Myometrial cell (primary cell): ENCODE measurements at places on chromosomes 5 and 9. TPM values are rescaled to one million over a fixed set of nuclear protein-coding genes. Genes with fewer than 3 reads are reported as not detected.

Gene NXNL2
- 1.9 and 2.6 TPM in 2 replicates for total RNA-seq

Gene ARID3C
- under 0.01 and 0.58 TPM in 2 replicates for total RNA-seq

Gene PHYHD1
- 5.5 and 9.7 TPM in 2 replicates for total RNA-seq

Gene FABP6
- not detected in 2 replicates for total RNA-seq

Gene IL4
- not detected in 2 replicates for total RNA-seq

Gene ACTL7B
- not detected in 2 replicates for total RNA-seq

Gene RNF183
- total RNA-seq, result not detected in 2 replicates

Gene SLC34A3
- not detected in 2 replicates for total RNA-seq

Gene FOXB2
- total RNA-seq, result not detected in 2 replicates

Gene VCAN
- 37.0 and 38.9 TPM in 2 replicates for total RNA-seq

Gene C9orf50
- not detected in 2 replicates for total RNA-seq

Gene CXXC5
- 15.6 and 23.2 TPM in 2 replicates for total RNA-seq

Gene HRH2
- total RNA-seq, result not detected in 2 replicates

Gene TNFSF15
- under 0.01 TPM in 1 of 2 replicates, not detected in the other for total RNA-seq

Gene TYRP1
- total RNA-seq, result not detected in 2 replicates

Gene BRD8
- 29.6 and 40.9 TPM in 2 replicates for total RNA-seq

Gene CATSPER3
- total RNA-seq, result under 0.01 TPM in 1 of 2 replicates, not detected in the other

Gene SH3GL2
- total RNA-seq, result not detected in 2 replicates

Gene ZSWIM6
- total RNA-seq, result 3.5 and 6.4 TPM in 2 replicates

Gene INSL4
- total RNA-seq, result not detected in 2 replicates

Gene DRD1
- total RNA-seq, result not detected in 2 replicates

Gene MLANA
- total RNA-seq, result not detected in 2 replicates

Gene RECK
- total RNA-seq, result 19.0 and 23.7 TPM in 2 replicates

Gene NEUROG1
- total RNA-seq, result not detected in 2 replicates

Gene PAEP
- total RNA-seq, result not detected in 2 replicates

Gene CCL27
- total RNA-seq, result 0.58 TPM in 1 of 2 replicates, not detected in the other

Gene CAMK4
- total RNA-seq, result 5.2 and 10.5 TPM in 2 replicates

Gene PCA3
- not detected in 2 replicates for total RNA-seq
